ENCODE measurements at places on chromosomes 16 and 17.

- no peak for DNase-seq
Observed at GRCh38 chr16:1156055-1156982, 3.4 kb downstream of the CACNA1H start.

- no peak for DNase-seq
Observed at GRCh38 chr17:73984941-73985340, 218.5 kb upstream of the RPL38 start.

DNA sequence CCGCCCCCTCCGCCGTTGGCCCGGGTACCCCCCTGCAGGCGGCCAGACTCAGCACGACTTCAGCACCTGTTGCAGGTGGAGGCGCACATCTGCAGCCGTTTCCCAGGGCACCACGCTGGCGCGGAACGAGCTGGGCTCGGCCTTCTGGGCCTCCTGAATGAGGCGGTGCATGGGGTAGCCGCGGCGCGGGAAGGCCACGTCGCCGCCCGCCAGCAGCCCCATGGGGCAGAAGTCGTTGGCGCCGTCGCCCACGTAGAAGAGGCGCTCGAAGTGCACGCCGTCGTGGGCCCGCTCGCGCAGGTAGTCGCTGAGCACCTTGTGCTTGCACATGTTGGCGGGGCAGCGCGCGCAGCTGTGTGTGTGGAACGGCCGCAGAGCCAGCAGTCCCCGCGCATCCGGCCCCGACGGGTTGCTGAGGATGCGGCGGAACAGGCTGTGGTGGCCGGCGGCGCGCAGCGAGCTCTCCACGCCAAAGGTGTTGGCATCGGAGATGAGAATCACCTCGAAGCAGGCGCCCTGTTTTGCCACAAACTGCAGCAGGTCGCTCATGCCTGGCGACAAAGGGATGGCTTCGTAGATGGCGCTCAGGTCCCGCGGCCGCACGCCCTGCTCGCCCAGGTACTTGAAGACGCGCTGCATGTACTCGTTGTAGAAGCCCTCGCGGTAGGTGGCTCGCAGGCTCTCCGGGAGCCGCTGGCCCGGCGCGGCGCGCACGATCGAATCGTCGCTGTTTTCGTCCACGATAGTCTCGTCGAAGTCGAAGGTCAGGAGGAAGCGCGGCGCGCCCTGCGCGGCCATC lies 6.2 kb downstream of the PHOSPHO1 start:
- DNase-seq, result peak; percentile 49

DNA sequence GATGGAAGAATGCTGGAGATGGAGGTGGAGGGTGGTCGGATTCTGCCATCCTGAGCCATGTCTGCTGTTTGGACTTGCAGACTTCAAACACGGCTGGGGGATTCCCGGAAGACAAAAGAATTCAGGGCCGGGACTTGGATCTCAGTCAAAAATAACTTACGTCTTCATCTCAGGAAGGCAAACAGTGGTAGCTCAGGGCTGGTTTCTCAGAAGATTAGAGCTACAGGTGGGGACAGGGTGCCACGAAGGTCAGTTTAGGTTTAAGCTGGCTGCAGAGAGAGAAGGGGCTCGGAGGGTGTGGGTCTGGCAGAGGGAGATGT lies 4.3 kb upstream of the RHBDL3 start:
- no peak for DNase-seq

- DNase-seq, result no peak
Observed at GRCh38 chr17:1009229-1010085, 12.5 kb downstream of the TIMM22 start.

DNA sequence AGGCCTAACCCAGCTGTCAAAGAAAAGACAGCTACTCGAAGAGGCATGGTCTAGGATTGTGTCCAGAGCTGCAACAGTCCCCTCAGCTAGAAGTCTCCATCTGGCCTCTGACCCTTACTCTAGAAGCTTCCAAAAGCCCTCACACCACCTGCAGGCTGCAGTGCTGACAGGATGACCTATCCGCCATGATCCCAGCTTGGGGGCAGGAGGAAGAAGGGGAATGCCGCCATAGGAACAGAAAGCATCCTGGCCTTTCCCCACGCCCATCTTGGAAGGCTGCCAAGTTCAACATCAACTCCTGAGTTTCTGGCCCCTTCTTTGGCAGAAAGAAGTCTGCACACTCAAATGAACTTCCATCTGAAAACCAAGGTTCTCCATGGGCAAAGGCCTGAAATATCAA lies 3.1 kb upstream of the KRT36 start:
- DNase-seq, result no peak

DNA sequence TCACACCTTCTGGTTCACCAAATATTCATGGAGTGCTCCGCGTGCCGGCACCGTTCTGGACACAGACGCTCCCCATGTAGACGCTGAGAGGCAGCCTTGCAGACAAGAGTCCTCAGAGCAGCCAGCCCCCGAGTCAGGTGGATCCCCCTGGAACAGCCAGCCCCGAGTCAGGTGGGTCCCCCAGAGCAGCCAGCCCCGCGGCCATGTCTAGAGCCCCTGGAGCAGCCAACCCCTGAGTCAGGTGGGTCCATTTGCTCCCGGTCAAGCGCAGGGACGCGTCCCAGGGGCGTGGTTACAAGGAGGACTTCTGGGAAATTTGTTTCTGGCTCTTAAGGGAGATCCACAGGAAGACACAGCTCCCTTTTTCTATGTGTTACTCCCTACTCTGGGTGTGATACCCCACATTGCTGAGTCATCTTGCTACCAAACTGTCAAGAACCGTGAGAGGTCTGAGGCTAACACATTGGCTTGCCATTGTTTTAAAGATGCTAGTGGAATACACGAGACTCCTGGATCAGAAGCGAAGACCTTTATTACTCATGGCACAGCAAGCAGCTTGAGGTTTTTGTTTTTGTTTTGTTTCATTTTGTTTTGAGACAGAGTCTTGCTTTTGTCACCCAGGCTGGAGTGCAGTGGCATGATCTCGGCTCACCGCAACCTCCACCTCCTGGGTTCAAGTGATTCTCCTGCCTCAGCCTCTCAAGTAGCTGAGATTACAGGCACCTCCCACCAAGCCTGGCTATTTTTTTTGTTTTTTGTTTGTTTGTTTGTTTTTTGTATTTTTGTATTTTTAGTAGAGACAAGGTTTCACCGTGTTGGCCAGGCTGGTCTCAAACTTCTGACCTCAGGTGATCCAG lies 43.3 kb upstream of the CBFA2T3 start:
- DNase-seq, result no peak

- no peak for DNase-seq
Observed at GRCh38 chr17:57980522-57980921, 7.5 kb downstream of the VEZF1 start.
